Activated CD8-positive, alpha-beta memory T cell treated with anti-CD3 and anti-CD28 coated beads for 4 hours (primary cell): ENCODE measurements at places on chromosomes 5 and 9.

GRCh38 chr5:82154776-82155175 lies 123.4 kb downstream of the RPS23 start:
- no peak for DNase-seq

DNA sequence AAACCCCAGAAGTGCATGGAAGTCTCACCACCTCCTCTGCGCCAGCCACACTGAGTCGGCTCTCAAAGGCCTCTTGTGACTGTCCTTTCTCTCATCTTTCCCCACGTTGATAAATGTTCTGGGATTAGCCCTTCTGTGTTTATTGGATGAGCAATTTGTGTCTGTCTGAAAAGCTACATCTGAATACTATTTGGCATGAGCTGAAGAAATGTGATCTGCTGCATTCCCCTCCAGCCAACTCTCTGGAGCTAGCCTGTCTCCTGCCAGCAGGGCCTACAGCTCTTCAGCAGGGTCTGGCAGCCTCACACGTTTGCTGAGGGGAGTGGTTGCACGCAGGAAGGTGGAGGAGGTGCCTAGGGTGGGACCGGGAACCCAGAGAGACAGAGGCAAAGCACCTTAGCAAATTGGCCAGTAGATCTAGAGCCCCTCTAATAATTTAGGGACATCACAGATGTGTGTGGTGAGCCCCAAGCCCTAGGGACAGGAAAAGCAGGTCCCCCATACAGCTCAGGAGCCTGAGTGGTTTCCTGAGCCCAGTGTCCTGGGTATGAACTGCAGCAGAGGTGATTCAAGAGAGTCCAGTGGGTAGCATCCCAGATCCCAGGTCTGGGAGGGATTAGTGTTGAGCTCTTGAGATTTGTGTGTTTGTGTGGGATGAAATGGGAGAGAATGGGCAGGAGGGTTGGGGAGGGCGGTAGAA lies 20.5 kb upstream of the B4GALT1 start:
- DNase-seq, result no peak

GRCh38 chr5:81195335-81195929 lies 37.7 kb upstream of the CKMT2 start:
- no peak for DNase-seq

DNA sequence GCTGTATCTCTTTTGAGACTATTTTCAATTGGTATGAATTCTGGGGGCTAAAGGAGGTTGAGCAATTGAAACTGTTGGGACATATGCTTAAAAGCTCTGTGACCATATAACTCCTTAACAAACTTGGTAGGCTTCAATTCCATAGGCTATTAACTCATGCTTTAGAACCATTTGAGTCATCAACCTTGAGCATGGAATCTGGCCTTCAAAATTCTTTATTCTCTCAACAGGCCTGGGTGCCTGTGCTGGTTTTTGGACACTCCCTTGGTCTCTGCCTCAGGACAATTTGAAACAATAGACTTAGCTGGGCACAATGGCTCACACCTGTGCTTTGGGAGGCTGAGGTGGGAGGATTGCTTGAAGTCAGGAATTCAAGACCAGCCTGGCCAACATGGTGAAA lies 61.4 kb upstream of the EPB41L4A start:
- no peak for DNase-seq

GRCh38 chr5:2003206-2003605 lies 120.5 kb upstream of the IRX4 start:
- no peak for DNase-seq

GRCh38 chr9:95229230-95229915 lies 88.1 kb downstream of the FANCC start:
- DNase-seq, result no peak

GRCh38 chr9:94065535-94065961 lies 18.7 kb upstream of the PTPDC1 start:
- peak; percentile 55 for DNase-seq

GRCh38 chr9:36074870-36075532 lies 38.3 kb downstream of the RECK start:
- DNase-seq, result no peak

GRCh38 chr5:61303346-61303745 lies 28.7 kb upstream of the ZSWIM6 start:
- DNase-seq, result no peak

GRCh38 chr9:5832071-5832537 lies 813 bp downstream of the ERMP1 start:
- DNase-seq, result no peak

DNA sequence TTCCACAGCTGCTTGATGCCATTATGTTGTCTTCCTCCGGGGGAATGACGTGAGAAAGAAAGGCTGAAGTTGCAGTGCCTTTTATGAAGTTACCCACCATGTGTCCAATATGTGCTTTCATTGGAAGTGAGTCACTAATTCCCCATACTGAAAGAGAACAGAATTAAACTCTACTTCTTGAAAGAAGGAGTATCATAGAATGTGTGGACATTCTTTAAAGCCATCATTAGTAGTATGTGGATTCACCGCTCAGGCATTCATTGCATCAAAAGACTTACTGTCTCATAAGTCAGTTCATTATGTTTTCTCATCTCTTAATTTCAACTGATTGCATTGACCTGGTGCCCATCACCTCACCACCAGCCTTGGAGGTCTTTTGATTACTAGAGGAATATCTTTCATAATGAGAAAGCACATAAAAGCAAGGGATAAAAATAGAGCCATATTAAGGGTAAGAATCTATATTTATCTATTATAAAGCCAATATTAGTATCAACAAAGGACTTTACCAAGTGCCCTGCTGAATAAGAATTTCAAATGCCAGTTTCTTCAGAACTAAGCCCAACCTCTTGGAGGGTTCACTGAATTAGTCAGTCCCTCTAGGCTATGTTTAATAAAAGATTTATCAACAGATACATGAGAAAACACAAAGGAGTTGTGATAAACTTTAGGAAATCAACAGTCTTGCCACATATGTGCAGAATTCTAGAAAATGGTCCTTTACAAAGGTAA lies 516.1 kb downstream of the NTRK2 start:
- no peak for DNase-seq

GRCh38 chr5:141703133-141703561 lies 21.1 kb upstream of the ARAP3 start:
- no peak for DNase-seq

GRCh38 chr9:128007566-128008138 lies 26.9 kb upstream of the EEIG1 start:
- peak; percentile 84 for DNase-seq

DNA sequence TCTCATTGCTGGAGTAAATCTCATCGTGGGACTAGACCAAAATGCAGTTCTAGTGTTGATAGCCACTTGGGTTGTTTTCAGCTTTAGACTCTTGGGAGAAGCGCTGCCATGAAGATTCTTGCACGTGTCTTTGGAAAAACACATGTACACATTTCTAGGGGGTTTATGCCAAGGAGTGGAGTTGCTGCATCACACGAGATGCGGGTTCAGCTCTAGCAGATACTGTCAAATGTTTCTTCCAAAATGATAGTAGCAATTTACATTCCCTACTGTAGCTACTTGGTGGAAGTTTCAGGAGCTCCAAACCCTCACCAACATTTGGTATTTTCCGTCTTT lies 52.3 kb upstream of the CPLX2 start:
- DNase-seq, result no peak

- DNase-seq, result no peak
Measured at GRCh38 chr9:126436545-126437267, 110.1 kb downstream of the MVB12B start.

DNA sequence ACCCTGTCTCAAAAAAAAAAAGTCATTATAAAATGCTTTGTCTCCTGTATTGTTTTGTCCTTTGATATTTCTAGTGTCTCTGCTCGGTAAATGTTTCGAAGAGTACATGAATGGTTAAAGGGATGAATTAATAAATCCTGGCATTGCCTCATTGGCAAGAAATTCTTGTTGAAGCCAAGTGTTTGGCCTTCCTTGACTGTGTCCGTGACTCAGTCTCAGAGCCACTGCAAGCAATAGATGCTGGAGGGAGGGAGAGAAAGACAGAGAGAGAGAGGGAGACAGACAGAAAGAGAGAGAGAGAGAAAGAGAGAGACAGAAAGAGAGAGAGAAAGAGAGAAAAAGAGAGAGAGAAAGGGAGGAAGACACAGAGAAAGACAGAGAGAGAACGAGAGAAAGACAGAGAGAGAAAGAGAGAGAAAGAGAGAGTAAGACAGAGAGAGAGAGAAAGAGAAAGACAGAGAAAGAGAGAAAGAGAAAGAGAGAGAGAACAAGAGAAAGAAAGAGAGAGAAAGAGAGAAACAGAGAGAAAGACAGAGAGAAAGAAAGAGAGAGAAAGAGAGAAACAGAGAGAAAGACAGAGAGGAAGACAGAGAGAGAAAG lies 72.5 kb upstream of the RXRA start:
- no peak for DNase-seq

GRCh38 chr9:78030296-78030552 lies 1.4 kb downstream of the GNAQ start:
- no peak for DNase-seq

DNA sequence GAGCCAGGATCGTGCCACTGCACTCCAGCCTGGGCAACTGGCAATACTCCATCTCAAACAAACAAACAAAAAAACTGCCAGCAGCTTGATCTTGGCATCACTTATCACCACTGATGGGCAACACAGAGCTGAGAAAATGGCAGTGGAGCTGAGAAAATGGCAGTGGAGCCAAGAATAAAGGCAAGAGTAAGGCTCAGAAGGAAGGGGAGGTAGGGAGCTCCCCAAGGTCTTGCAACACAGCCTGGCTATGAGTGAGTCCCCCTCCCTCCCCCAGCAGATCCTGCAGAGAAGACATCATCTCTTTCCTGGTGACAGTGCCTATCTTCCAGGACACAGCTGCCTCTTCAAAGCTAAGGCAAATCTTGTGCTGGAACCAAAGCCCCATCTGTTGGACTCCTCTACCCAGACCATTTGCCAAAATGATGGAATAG lies 70.3 kb downstream of the UGCG start:
- DNase-seq, result no peak

DNA sequence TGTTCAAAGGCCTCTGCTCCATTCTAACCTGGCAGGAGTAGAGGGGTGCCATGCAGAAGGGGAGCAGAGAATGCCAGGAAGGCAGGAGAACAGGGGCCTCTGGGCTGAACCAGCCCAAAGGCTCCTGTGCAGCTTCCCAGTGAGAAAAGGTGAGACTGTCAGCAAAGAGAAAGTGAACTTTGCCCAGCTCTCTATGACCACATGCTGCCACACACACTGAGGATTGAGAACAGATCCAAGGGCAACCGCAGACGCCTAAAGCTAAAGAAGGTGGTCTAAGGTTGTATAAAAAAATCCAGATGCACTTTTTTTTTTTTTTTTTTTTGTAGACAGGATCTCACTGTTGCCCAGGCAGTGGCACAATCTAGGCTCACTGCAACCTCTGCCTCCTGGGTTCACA lies 51.4 kb downstream of the ALDH7A1 start:
- DNase-seq, result no peak

DNA sequence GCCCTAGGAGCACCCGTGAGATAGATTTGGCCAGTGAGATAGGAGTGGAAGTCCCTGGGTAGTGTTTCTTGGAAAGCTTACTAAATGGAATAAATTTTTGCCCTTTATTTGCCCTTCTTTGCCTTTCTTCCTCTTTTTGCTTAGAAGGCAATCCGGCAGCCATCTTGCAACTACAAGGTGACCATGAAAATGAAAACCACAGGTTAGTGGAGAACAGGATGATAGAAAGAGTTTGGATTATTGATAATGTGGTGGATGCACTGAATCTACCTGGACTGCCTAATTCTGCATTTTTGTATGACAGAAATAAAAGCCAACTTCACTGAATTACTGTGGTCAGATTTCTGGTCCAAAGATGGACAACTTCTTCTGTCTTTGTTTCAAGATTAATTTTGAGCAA lies 33.2 kb downstream of the TARS1 start:
- DNase-seq, result no peak

DNA sequence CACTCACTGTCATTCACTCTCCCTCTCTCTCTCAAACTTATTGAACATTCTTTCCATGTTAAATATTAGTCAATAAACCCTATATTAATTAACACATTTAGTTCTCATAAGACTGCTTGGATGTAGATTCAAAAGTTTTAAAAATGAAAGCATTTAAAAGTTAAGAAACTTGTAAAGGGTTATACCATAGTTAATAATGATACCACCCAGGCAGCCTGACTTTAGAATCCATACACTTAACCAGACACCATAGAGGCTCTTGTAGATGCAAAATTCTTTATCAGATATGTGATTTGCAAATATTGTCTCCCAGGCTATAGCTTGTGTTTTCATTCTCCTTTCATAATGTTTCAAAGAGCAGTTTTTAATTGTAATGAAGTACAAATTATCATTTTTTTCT lies 335.8 kb upstream of the ACTBL2 start:
- no peak for DNase-seq

GRCh38 chr5:154842689-154843530 lies 7.5 kb downstream of the FAXDC2 start:
- no peak for DNase-seq

DNA sequence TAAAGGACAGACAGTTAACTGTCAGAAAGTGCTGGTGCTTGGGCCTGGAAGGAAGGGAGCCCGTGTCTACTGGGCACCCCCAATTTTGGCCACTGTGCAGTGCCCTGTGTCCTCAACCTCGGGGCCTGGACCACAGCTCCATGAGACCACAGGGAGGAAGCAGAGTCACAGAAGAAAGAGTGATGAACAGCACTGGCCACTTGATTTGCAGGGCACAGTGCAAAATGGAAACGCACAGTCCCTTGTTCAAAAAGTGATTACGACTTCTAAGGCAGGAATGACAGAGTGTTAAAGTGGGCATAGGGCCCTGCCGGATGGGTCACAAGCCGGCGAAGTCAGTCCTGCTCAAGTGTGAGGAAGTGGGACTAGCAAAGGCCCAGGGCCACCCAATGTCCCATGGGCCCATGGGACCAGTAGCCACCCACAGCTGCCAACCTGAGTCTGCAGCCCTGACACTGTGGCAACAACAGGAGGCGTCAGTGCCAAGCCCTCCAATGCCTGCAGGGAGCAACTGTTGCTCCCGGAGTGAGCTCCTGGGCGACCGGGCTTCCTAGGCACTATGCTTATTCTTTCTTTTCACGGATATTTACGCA lies 85.4 kb downstream of the ADAMTS2 start:
- no peak for DNase-seq

DNA sequence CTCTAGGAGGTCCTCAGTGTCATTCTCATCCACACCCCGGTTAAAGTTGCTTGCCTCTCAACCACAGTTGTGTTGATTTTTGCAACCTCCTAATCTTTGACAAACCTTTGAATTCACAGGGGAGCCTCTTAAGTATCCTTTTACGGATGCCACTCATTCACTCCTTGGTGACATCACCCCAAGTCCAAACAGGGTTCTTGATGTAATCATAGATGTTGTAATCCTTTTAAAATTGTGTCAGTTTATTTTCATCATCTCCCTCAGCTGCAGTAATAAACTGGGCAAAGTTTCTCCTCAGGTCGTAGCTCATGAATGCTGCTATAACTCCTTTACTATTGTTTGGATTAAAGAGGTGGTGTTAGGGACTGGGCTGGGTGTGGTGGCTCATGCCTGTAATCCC lies 637.2 kb upstream of the NUDT12 start:
- no peak for DNase-seq

- no peak for DNase-seq
Measured at GRCh38 chr9:137592767-137593166, 2.5 kb upstream of the ZMYND19 start.

- DNase-seq, result peak; percentile 30
Measured at GRCh38 chr5:88190106-88190834, 78.4 kb downstream of the TMEM161B start.

- no peak for DNase-seq
Measured at GRCh38 chr5:117131876-117132275, 557.3 kb upstream of the SEMA6A start.
